ENCODE measurements at places on chromosomes 1 and 21. TPM values are rescaled to one million over a fixed set of nuclear protein-coding genes. Genes with fewer than 3 reads are reported as not detected.
A peak's percentile ranks its signal among the peaks of the same experiment; 100 is the strongest.

- DNase-seq = no peak
Measured at GRCh38 chr1:88504601-88505000, 179.5 kb upstream of the PKN2 start.

GRCh38 chr1:79104617-79105016, 98.1 kb upstream of the ADGRL4 start:
- DNase-seq = no peak

GRCh38 chr1:111199881-111200801, at the start of gene DENND2D:
Gene DENND2D, minus strand, starts transcription at chr1:111200646. Its CDS starts 187 bp downstream, at chr1:111200459.
- peak; percentile 93 for DNase-seq

Gene RXRG
- 3.1 TPM for total RNA-seq

Gene SYNC
- 111 TPM for total RNA-seq
